ENCODE measurements at places on chromosomes 7 and 10.

DNA sequence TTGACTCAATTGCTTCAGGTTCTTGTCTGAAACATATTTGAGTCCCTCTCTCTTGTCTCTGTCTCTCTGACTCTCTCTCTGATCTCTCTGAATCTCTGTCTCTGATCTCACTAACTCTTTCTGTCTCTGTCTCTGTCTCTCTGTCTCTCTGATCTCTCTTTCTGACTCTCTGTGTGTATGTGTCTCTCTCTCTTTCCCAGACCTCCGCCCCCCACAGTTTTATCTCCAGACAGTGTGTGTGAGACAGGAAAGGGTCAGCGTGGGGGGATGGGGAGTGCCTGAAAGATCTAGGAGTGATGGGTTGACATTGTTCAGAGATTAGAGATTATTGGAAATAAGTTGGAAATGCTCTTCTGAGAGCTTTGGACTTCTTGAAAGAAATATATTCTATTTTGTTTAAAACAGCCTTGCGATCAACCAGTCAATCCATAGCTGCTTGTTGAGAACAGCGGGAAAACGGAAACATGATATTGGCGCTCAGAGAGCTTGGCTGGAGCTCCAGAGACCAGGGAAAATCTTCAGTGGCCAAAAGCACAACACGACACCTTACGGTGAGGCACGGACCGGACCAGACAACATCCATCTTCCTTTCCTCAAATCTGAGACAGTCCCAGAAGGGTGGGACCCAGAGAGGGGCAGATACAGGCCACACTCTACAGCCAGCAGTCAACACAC, 35.5 kb downstream of the CALML3 start:
- no peak for DNase-seq

GRCh38 chr10:98339799-98340198, 71.8 kb upstream of the LOXL4 start:
- no peak for DNase-seq

DNA sequence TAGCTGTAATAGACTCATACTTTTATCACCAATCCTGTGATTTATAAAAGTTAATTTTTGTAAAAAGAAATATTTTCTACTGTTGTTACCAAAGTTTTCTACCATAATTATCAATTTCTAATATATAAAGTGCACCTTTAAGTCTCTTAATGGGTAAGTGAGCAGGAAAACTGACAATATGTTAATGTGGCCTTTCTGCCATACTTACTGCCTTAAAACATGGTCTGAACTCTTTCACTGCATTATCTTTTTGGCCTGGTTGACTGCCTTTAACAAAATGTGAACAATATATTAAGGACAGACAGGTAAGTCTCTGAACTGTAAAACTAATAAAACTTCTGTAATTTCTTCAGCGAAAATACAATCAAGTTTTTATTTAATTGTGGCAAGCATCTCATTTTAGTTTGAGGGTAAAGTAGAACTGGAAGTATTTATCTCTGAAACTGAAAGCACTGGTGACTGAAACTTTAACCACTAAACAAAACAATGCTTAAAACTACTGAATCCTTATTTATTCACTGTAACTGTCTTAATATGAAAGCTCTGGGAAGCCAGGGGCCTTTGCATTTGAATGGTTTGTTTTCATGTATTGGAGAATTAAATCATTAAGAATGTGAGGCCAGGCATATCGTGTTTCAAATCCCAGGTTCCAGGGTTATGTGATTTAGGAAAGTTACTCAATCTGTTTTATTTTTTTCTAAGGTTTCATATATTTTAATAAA, 948.8 kb upstream of the POT1 start:
- no peak for DNase-seq

DNA sequence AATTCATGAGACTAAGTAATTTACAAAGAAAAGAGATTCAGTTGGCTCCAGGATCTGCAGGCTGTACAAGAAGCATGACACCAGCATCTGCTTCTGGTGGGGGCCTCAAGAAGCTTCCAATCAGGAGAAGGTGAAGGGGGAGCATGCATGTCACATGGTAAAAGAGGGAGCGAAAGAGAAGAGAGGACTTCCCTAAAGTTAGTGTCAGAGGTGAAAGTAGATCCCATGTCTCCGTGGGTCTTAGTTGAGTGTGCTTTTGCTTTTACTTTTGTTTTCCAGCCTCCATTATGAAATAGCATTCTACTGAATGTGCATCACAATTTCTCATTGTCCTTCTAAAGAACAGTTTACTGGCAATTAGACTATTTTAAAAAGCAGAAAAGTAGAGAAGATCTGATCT, 213.6 kb upstream of the FZD1 start:
- no peak for DNase-seq

DNA sequence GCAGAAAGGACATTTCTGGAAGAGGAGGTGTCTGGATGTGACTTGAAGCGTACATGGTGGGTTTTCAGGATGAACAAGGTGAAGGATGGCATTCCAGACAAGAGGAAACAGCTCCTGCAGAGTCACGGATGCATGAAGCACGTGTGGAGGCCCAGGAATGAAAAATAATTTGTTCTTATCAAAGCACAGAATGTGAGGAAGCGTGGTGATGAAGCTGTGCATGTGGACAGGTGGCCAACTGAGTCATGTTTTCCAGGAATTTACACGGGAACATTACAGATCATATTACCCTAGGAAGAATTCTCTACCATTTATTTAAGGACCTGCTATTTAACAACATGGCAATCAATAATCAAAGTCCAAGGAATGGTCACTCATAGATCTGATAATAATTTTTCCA, 413.2 kb upstream of the KLF6 start:
- DNase-seq = no peak

DNA sequence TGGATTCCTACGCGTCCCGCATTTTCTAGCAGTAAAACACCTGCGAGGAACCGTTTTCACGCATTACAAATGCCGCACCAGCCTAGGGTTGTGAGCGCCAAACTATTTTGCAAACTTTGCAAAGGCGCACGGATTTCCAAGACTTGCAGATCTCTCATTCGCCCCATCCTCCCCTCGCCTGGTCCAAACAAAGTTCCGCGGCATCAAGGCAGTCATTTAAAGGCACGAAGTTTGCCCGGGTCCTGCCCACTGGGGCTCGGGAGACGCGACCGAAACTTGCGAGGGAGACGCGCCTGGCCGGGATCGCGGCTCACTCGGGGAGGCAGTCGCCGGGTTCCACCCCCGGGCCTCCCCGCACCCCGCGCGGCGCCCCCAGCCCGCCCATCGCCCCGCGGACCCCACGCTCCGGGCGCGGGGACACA, 613 bp downstream of the USP6NL start:
- DNase-seq = peak; percentile 8

- no peak for DNase-seq
Observed at GRCh38 chr7:721619-722248, 4.8 kb upstream of the DNAAF5 start.

DNA sequence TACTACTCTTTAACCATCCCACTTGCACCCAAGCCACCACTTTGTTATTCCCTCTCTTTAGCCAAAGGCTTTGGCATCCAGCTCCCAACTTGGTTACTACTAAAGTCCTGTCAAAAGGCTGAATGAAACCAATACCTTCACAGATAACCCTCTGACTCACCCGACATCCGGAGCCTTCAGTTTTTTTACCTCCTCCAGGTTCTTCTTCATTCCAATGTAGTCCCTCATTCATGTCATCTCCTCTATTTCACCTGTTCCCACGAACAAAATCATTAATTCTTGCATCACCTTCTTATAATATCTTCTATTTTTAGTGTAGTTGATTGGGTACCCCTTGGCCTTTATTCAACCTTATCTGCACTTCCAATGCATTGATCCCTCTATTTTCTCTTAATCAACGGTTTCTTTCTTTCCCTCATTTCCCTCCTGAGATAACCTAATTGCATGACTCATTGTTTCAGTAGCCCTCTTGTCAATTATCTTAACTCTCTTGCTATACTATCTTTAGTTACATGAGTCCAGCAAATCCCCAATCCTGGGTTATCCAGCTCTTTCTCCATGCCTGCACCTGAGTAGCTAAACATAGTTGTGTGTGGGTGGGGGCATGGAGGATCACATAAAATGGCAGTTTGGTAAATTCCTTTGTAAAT, 87.2 kb upstream of the COL1A2 start:
- DNase-seq = no peak

GRCh38 chr7:142314281-142314680, 56.4 kb upstream of the PRSS58 start:
- no peak for DNase-seq
